Activated naive CD8-positive, alpha-beta T cell treated with anti-CD3 and anti-CD28 coated beads, Interleukin-2, amount 10 ng/mL, durations not matched to agents 7 days and 5 days (primary cell): ENCODE measurements at places on chromosomes 5 and 9.

DNA sequence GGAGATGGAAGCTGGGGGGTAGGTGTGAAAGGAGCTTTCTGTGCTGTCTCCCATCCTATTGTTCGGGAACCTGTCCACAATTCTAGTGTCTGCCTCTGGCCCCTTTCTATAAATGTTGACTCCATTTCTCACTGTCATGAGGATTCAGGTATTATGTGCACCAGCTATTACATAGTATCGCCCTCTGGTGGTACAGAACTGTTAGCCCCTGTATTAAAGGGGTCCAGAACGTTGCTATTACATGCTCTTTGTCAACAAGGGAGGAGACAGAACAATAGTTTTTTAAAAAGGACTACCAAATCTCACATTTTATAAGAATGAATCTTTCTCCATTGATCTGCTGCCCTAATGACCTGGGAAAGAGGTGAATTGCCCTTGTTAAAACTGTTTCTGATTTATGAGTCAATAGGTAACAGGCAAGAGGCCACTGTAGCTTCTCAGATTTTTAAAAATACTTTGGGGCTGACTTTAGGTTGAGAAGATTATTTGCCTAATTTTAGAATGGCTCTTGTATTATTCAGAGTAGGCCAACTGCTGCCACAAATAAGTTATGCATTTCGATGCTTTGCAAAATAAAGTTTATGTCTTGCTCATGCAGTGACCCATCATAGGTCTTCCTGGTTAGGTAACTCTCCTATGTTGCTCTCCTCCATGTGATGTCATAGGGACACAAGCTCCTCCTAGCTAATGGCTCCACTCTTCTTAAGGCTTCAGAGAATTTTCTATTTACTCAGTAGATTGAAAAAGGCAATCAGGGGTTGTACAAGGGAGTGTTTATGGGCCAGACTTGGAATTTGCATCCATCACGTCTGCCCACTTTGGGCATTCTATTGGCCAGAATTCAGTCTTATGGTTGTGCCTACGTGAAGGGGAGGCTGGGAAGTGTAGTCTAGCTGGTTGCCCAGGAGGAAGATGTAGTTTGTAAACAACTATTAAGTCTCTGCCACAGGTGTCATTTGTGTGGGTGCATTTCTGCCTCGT, 20.8 kb downstream of the DCANP1 start:
- no peak for DNase-seq

DNA sequence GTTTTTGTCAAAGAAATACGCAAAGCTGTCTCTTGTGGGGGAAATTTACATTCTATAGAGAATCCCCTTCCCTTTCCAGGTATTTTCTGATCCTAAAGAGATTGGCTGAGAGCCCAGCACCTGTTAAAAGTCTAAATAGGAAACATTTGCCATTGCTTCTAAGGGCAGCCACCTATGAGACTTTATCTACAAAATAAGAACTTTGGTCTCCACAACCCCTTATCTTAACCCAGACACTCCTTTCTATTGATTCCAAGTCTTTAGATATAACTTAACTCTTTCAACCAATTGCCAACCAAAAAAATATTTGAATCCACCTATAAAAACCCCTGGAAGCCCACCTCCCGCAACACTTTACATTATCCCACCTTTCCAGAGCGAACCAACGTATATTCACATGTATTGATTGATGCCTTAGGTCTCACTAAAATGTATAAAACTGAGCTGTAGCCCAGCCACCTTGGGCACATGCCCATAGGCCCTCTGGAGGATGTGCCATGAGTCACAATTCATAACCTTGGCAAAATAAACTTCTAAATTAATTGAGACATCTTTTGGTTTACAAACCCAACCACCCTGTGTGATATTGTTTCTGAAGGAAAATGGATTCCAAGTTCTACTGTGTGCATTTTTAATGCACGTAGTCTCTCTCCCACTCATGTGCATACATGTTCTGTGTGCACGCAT, 211.4 kb downstream of the GAS1 start:
- no peak for DNase-seq

DNA sequence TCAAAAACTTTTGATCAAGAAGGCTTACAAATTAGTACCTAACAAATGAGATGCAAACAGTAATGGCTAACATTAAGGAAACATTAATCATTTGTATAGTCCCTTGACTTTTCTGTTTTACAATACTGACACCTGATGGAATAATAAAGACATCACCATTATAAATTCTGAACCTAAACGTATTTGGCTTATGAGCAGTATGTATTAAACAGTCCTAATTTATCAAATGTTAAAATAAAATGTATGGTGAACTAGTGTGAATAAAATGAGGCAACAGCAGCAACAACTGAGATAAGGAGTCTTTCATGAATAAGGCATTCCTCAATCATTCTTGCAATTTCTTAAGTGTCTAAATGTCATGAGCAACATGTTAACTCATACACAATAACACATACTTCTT, 6.0 kb downstream of the PUM3 start:
- DNase-seq: no peak

- DNase-seq: peak; percentile 34
Observed at GRCh38 chr9:136722969-136723356, 10.6 kb downstream of the DIPK1B start.

GRCh38 chr9:127252410-127253318, 11.9 kb upstream of the GARNL3 start:
- no peak for DNase-seq

GRCh38 chr5:173790836-173791546, 97.2 kb upstream of the CPEB4 start:
- DNase-seq: no peak
